Natural killer cell (primary cell): ENCODE measurements at places on chromosomes 7 and 10. TPM values are rescaled to one million over a fixed set of nuclear protein-coding genes. Genes with fewer than 3 reads are reported as not detected.

- DNase-seq, result no peak
Observed at GRCh38 chr10:49158404-49158803, 24.6 kb upstream of the FAM170B start.

DNA sequence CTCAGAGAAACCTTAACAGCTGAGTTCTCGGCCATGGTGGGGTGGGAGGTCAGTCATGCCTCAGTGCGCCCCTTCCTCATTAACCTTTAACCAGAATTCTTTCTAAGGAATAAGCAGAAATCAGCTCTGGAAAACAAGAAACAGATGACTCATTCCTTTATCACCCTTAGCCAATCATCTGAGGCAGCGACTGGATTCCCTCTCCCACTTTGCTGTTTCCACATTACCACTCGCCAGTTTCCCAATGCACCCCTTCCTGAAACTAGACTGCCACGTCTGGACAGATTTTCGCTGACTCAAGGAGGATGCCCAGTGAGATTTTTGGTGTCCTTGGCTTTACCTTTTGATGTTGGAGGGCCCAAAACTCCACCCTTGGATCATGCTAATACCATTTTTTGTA is 223.8 kb downstream of the PLXDC2 start:
- DNase-seq, result no peak

DNA sequence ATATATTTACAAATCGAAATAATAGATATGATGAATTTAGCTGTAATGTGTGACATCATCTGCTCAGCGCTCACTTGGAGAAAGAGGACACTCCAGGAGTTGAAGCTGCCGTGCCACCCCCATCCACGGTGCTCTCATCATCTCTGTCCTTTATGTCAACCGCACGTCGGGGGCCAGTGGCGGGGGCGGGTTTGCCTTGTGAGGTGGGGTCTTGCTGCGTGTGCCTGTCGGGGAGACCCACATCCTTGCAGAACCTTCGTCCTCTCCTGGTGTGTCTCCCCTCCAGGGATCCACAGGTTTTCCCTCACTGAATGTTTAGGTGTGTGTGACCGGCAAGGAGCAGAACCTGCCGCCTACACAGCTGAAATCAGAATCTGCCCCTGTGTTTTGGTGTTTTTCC is 71.6 kb downstream of the INPP5A start:
- no peak for DNase-seq

DNA sequence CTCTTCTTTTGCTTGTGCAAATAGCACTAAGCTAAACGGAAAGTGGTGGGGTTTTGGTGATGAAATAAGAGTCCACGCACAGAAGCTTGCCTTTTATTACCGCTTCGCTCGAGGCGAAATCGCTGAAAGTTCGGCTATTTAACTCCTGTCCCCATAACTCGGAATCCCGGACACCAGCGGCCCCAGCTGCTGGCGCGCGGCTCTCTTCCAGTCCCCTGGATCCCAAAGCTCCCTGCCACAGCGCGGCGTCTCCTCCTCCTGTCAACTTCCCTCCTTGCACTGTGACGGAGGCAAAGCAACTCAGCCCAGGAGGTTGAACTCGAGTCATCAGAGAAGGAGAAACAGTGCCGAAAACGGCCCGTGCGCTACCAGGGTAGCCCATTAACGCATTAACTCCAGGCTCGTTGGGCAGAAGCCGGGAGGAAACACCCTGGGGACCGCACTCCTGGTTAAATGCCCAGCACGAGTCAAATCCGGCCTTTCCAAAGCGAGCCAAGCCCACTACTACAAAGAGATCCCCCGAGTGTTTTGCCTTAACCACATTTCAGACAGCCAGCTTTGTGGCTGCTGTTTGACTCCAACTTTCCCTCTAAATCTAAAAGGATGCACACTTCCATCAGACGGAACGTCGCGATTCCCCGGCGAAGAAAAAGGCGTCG is 1.3 kb downstream of the SEMA3D start:
- DNase-seq, result no peak

GRCh38 chr7:138000081-138000701 is 1.7 kb downstream of the CREB3L2 start:
- no peak for DNase-seq

GRCh38 chr10:29648983-29649268 is 14.2 kb upstream of the SVIL start:
- no peak for DNase-seq

GRCh38 chr7:105623378-105623777 is 42.1 kb upstream of the EFCAB10 start:
- no peak for DNase-seq

DNA sequence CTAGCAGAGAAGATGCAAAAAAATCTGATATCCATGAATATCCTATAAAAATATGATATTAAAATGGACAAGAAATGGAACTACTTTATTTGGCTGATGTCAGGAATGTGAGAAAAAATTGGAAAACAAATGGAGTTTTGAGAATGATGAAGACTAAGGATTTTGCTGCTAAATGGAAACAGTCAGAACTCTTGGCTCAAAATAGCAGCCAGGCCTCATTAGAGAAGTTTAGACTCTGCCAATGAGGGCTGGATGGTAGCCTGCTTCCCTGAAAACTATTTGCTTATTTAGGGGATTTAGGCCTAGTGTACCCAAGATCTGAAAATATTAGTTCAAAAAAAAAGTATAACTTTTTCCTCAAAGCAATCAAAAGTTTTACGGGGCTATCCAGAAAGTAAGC is 458.5 kb downstream of the TFEC start:
- DNase-seq, result no peak

GRCh38 chr7:157337316-157338149 is 729 bp downstream of the DNAJB6 start:
- DNase-seq, result peak; percentile 82

Gene PRKAG2
- 66.5 TPM for total RNA-seq

Gene CYP2W1
- total RNA-seq, result not detected

Gene CALCR
- not detected for total RNA-seq

Gene FAM25G
- total RNA-seq, result not detected

Gene CLRN3
- total RNA-seq, result not detected

Gene ANKRD1
- total RNA-seq, result not detected

Gene ZNF92
- total RNA-seq, result 35.0 TPM

Gene TMEM229A
- not detected for total RNA-seq
